ENCODE measurements at places on chromosomes 6 and 20.

DNA sequence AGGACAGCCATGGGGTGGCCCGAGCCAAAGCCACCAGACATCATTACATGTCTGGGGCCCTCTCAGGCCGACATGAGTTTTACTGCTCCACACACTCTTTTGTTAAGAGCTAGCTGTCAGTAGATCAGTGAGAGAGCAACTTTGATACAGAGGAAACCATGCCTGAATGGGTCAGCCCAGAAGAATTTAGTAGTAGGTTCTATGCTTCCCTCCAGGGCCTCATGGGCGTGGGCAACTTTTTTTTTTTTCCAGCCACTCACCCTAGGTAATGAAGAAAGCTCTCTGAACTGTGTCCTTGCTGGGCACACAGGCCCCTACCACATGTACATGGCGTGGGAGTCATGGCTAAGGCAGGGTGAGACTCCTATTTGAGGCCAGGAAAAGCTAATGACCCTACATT is 38.8 kb downstream of the HLA-F start:
- DNase-seq: no peak

GRCh38 chr6:21341910-21342309 is 251.6 kb upstream of the SOX4 start:
- DNase-seq: no peak

DNA sequence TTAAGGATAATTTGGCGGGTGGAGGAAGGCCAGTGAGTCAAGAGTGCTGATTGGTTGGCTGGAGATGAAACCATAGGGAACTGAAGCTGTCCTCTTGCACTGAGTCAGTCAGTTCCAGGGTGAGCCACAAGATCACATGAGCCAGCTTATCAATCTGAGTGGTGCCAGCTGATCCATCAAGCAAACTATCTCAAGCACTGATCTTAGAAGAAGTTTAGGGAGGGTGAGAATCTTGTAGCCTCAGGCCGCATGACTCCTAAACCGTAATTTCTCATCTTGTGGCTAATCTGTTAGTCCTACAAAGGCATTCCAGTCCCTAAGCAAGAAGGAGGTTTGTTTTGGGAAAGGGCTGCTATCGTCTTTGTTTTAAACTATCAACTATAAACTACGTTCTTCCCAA is 954.3 kb downstream of the KIF16B start:
- DNase-seq: no peak

DNA sequence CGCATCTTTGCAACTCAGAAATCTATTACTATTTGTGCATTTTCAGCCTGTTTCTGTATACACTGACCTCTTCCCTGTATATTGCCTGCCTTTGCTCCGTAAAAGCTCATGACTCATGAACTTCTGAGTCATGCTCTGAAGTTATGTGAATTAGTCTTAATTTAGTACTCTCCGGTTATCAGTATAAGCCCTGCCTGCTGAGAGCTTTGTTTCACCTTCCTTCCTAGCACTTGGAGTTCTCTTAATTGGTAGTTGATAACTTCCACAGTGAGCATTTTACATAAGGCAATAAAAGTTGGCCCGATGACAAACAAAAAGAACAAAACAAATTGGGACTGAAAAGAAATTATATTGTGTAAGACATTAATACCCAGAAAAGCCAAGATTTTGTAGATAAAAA is 231.4 kb downstream of the GJA1 start:
- peak; percentile 68 for DNase-seq

- no peak for DNase-seq
These were observed 29.4 kb downstream of the GLO1 start for GRCh38 chr6:38673397-38674165.

GRCh38 chr6:80143419-80143937 is 37.0 kb downstream of the BCKDHB start:
- peak; percentile 31 for DNase-seq

DNA sequence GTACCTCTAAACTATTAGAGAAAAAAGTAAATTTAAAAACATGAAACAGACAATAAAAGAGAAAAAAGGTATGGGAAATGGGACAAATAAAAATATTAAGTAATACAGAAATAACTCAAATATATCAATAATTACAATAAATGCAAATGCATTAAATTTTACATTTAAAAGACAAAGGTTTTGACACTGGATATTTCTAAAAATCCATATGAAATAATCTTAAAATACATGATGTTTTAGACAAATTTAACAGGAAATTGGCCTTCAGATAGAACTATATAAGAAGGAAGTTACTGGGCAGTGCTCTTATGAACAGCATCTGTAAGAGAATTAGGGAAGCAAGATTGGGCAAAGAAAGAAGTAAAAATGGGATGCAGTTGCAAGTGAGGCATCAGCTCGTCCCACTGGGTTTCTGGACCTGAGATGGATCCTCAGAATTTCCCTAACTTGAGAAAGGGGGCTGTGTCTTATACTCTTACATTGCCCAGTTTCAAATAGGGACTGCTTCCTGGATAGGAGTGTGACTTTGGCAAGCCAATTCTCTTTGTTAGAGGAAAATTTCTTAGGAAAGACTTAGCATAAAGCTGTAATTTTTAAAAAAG is 376.7 kb downstream of the SMOC2 start:
- DNase-seq: no peak

- no peak for DNase-seq
These were observed 201.7 kb upstream of the FOXQ1 start for GRCh38 chr6:1110164-1110563.

GRCh38 chr6:118444796-118445195 is 103.3 kb upstream of the PLN start:
- no peak for DNase-seq

DNA sequence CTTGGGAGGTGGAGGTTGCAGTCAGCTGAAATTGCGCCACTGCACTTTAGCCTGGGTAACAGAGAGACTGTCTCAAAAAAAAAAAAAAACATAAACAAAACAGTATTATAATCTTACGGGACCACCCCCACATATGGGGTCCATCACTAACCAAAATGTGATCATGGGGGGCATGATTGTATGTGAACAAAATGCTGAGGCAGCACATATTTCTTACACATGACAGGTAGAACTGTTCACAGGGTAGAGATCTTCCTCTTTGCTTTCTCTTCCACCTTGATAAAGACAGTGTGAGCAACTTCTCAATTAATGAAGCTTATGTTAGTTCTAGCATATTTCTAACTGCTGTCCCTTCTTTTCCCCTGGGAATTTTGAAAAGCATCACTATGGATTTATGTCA is 24.7 kb downstream of the NFATC2 start:
- no peak for DNase-seq
